ENCODE measurements at places on chromosomes 7 and 10.

DNA sequence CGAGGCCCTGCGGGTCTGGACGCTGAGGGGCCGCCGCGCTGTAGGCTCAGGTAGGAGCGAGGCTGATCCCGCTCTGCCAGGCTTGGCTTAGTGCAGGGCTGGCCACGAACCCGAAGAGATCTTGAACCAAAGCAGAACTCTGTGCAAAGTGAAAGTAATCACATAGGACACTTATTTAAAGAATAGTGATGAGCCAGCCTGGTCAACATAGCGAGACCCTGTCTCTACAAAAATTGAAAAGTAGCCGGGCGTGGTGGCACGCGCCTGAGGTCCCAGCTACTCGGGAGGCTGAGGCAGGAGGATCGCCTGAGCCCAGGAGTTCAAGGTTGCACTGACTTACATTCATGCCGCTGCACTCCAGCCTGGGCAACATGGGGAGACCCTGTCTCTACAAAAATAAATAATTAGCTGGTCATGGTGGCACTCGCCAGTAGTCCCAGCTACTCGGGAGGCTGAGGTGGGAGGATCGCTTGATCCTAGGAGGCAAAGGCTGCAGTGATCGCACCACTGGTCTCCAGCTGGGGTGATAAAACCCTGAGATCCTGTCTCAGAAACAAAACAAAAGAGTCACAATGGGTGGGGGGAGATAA, 541 bp downstream of the ZSCAN25 start:
- H3K4me3 ChIP-seq, result peak overlapping the region; percentile 95
- peak overlapping the region; percentile 89 for H3K27ac ChIP-seq
- peaks cover 29% of the 10 kb centered on the region for H3K4me1 ChIP-seq
- H3K36me3 ChIP-seq, result peaks cover 20% of the 10 kb centered on the region
- no peaks in the 10 kb centered on the region for H3K27me3 ChIP-seq

GRCh38 chr7:63105978-63106377, 892.7 kb upstream of the ZNF722 start:
- no peak overlapping the region for H3K27ac ChIP-seq
- H3K4me3 ChIP-seq, result no peak overlapping the region
- DNase-seq, result no peak
- H3K36me3 ChIP-seq, result no peaks in the 10 kb centered on the region
- no peaks in the 10 kb centered on the region for H3K27me3 ChIP-seq

DNA sequence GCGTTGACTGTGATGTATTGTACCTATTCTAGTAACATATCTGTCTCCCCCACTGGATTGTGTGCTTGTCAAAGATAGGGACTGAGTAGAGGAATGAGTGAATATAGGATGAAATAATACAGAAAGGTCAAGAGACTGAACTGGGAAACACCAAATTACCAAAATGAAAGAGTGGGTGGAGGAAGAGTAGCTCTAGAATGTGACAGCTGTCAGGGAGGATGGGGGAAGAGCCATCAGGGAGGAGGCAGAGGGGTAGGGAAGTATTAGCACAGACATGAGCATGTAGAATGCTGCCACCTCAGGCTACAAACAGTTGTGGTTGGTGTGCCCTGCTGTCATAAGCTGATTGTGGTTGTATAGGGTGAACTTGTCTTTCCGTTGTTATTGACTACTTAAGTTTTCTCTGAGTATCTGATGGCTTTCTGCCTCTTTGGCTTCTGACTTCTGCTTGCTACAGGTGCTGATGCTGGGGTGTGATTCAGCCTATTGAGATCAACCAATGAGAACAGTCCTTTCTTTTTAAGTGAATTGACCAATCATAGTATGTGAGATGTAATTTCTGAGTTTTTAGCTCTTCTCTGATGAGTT, 5.6 kb downstream of the CCSER2 start:
- peaks cover 48% of the 10 kb centered on the region for H3K4me1 ChIP-seq
- H3K36me3 ChIP-seq, result no peaks in the 10 kb centered on the region
- H3K27ac ChIP-seq, result no peak overlapping the region

DNA sequence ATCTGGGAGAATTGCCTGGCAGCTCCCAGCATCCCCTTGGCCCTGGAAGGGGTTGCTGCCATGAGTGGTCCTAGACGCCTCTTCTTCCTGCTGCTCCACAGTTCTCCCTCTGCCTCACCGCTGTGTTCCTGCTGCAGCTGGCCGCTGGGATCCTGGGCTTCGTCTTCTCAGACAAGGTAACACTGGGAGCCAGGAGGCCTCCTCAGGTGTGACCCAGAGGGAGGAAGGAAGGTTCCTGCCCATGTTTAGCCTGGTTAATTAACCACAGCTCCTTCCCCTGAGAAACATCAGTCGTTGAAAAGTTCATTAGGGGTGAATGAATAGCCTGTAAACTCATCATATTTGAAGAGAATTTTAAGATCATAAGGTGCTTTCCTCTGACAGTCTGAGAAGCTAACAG, 18.2 kb downstream of the TSPAN33 start:
- DNase-seq, result no peak
- no peak overlapping the region for H3K27ac ChIP-seq
- peaks cover 3% of the 10 kb centered on the region for H3K27me3 ChIP-seq
- no peaks in the 10 kb centered on the region for H3K4me1 ChIP-seq
- H3K36me3 ChIP-seq, result no peaks in the 10 kb centered on the region

DNA sequence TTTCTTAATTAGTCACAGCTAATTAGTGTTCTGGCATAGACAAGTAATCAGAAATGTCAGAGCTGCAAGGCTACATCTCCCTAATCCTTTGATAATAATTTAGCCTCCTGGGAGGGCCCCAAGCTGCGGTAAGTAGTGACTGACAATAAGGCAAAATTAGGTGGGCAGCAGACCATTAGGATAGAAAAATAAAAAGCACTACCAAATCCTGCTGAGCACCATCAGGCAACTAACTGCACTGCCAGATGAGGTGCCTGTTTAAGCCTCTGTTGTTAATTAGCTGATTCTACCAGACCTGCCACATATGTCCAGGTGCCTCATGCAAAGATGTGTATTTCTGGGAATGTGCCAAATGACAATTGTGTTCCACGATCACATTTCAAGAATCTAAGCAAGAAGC, 32.5 kb upstream of the FEZF1 start:
- no peaks in the 10 kb centered on the region for H3K4me1 ChIP-seq
- H3K36me3 ChIP-seq, result no peaks in the 10 kb centered on the region
- no peak overlapping the region for H3K4me3 ChIP-seq
- no peak overlapping the region for H3K27ac ChIP-seq
- DNase-seq, result no peak

DNA sequence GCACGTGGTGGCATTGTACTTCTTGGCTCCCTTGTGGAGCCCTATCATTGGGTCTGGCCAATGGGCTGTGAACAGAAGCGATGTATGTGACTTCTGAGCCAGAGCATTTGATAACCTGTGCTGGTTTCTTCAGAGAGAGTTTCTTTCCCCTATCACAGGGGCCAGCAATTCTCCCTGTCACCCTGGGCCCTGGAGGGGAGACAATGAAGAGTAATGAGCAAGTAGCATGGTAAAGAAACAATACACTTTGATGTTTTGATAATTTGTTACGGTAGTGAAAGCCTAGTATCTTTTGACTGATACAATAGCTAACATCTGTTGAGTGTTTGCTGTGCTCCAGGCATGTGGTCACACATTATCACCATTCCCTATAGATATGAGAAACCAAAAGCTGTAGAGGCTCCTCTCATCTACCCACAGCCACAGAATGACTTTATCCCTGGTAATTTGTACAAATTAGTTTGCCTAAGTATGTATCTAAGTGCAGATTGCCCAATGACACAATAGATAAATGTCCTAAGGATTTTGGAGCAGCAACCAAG, 113.4 kb upstream of the SVIL start:
- H3K4me1 ChIP-seq, result peaks cover 15% of the 10 kb centered on the region
- no peak overlapping the region for H3K4me3 ChIP-seq
- no peaks in the 10 kb centered on the region for H3K36me3 ChIP-seq
- no peak for DNase-seq
- no peak overlapping the region for H3K27ac ChIP-seq

DNA sequence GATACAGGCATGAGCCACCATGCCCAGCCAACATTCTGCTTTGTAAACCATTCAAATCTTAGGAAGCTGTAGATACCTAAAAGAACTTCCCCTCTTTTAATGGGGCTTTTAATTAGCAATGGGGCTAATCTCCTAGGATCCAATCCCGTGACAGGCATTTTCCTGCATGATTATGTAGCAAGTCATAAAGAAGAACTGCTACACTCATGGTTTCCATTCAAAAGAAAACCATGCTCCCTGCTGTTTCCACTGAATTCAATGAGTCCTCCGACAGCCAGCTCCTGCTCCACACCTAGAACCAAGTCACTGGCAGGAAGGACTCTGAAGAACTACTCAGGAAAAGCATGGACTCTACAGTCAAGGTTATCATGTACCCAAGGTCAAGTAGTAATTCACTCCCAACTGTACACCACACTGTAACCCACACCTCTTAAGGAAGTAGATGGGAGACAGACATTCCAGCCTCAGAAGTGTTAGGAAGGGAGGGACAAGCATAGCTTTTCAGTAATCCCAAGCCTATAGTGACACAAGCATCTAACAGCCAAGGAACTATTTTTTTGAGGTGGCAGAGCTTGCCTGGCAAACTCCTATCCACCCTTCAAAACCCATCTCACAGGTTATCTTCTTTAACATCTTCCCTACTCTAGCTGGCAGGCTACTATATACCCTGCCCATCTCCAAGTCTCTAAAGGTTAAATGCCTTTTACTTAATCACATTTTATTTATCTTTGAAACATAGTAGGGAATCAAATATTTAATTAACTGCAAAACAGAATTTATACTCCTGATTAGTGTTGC, 47.5 kb downstream of the CTBP2 start:
- H3K27ac ChIP-seq, result no peak overlapping the region
- H3K4me1 ChIP-seq, result peaks cover 50% of the 10 kb centered on the region
- DNase-seq, result no peak
- no peak overlapping the region for H3K4me3 ChIP-seq
- no peaks in the 10 kb centered on the region for H3K27me3 ChIP-seq

DNA sequence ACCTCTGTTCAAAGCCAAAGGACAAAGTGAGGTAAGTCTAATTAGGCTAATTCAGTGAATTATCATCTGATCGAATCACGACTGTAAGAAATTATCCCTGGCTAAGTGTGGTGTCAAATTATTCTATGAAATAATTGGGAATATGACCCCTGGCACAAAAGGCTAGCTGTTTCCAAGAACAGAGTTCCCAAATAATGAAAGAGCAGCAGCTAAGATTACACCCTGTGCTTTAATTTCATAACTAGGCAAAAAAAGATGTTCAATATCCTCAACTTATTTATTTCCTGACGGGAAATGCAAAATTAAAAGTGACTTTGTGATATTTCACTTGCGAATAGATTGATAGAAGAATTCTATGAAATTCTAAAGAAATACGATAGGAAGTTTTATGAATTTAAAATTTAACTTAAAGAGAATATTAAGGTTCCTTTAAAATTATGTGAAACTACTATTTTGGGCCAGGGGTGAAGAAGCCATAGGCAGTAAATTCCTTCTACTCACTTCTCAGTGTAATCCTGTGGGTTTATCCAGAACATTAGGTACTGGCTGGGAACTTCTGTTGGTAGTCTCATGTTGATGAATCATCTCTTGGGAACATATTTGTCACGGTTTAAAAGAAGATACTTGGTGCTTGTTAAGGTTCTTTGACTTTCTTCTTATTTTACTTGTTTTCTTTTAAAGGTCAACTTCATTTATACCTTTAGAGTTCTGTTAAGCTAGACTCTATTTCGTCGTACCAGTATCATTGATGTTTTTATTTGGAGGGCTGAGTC, 148.5 kb downstream of the POLR1F start:
- peak overlapping the region; percentile 96 for H3K27ac ChIP-seq
- peaks cover 2% of the 10 kb centered on the region for H3K36me3 ChIP-seq
- DNase-seq, result no peak
- H3K4me3 ChIP-seq, result peak overlapping the region; percentile 34
- peaks cover 46% of the 10 kb centered on the region for H3K4me1 ChIP-seq

- no peak for DNase-seq
- no peak overlapping the region for H3K4me3 ChIP-seq
- H3K27ac ChIP-seq, result no peak overlapping the region
- no peaks in the 10 kb centered on the region for H3K4me1 ChIP-seq
- no peaks in the 10 kb centered on the region for H3K27me3 ChIP-seq
Measured at GRCh38 chr7:125651823-125652528, 722.4 kb upstream of the POT1 start.

DNA sequence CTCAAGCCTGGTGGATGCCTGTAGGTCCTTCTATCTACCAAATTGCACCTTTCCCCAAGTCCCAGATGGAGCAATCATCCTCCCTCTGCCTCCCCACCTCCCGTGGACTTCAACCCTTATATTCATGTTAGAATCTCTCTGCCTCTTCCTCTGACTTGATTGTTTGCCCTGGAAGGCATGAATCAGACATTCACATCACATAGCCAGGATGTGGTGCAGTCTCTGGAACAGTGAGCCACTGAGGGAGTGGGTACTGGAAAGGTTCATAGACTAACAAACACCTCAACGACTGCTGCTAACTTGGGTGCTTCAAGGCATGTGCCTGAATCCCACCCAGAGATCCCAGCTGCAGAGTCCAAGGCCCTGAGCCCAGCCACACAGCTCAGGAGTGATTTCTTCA, 494.0 kb downstream of the TNS3 start:
- H3K27me3 ChIP-seq, result no peaks in the 10 kb centered on the region
- no peaks in the 10 kb centered on the region for H3K36me3 ChIP-seq
- DNase-seq, result no peak
- H3K27ac ChIP-seq, result no peak overlapping the region
- peaks cover 36% of the 10 kb centered on the region for H3K4me1 ChIP-seq

GRCh38 chr7:134897936-134898335, 88.4 kb upstream of the AGBL3 start:
- no peaks in the 10 kb centered on the region for H3K27me3 ChIP-seq
- DNase-seq, result no peak
- peaks cover 79% of the 10 kb centered on the region for H3K4me1 ChIP-seq
- H3K27ac ChIP-seq, result peak overlapping the region; percentile 72

DNA sequence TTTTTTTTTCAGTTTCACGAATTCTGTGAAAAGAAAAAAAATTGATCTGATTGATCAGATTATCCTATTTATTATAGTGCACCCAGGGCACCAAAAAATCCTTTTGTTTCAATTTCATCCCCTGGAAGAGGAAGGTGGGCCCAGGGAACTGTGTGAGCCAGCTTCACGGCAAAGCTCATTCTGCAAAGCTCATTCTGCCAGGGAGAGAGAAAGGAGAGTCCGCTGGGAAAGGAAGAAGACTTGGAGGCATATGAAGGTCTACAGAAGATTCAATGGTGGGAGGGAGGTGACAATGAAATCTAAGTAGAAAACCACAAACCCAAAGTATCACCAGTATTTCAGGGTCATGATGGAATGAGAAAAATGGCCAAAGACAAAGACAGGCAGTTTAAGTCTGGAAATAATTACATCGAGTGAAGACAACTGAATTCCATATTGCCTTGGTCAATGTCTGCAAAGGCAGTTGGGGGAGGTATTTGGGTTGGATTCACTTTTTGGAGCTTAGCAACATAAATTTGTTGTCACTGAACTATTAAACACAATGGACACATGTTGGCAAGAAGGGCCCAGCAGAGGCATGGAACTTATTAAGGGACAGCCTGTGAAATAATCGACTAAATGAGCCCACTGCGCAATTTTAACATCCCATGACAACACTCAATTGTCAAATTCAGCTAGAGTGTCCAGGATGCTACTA, 587.8 kb upstream of the MKI67 start:
- H3K36me3 ChIP-seq, result no peaks in the 10 kb centered on the region
- no peak overlapping the region for H3K4me3 ChIP-seq
- no peaks in the 10 kb centered on the region for H3K27me3 ChIP-seq
- DNase-seq, result no peak

- peaks cover 4% of the 10 kb centered on the region for H3K4me1 ChIP-seq
- H3K4me3 ChIP-seq, result no peak overlapping the region
- peaks cover 4% of the 10 kb centered on the region for H3K36me3 ChIP-seq
- no peak for DNase-seq
- no peaks in the 10 kb centered on the region for H3K27me3 ChIP-seq
Measured at GRCh38 chr7:81414411-81414810, 355.4 kb downstream of the HGF start.

Measured in chondrocyte (in vitro differentiated cells).